NCI-H1048 (cell line): ENCODE measurements at places on chromosomes 3 and 15.

- DNase-seq, result no peak
Measured at GRCh38 chr15:41966920-41967465, 5.4 kb downstream of the EHD4 start.

DNA sequence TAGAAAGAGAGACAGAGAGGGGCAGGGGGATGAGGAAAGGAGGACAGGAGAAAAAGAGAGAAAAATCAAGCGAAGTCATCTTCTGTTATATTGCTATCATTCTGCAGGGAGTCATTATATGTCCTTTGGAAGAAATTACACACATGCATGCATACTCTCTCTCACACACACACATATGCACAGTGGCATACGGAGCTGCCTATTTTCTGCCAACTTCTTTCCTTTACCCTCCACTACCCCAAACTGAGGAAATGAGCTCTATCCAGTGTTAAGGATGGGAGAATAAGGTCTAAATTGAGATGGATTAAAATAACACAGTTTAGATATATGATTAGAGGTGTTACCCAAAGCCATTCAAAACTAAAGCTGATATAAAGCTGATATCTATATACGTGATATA, 48.8 kb downstream of the PDZRN3 start:
- DNase-seq, result no peak

- peak; percentile 5 for DNase-seq
Measured at GRCh38 chr3:12891985-12892839, 50.8 kb upstream of the RPL32 start.

DNA sequence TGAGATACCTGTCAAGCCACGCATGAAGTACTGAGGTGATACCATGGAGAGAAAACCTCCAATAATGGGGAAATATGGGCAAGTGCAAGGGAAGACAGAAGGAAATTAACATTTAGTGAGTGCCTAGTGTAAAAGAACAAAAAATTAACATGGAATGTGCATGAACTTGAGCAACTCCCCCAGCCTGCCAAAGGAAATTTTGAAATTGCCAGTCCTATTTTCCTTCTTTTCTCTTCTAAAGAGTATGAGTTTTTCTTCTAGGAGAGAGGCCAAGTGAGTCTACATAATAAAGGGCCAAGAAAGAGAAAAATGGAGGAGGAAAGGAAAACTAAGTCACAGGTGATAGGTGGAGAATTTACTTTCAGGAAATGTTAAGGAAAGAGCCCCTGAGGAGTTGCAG, 602.4 kb upstream of the MDFIC2 start:
- no peak for DNase-seq

DNA sequence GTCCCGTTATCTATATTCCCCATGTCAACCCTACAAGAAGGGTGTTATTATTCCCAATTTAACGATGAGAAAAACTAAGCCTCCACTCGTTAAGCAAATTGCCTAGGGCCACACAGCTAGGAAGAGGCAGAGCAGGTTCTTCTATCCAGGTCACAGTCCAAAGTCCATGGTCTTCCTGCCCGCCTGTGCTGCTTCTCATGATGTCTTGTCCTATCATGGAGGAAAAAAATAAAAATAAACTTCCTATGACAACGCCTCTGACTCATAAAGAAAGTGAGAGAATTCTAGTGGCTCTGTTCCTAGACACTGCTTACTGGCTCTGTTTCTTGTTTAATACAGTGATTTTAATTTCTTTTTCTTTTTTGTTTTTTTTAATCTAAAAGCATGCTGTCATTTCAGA, 9.7 kb downstream of the COL8A1 start:
- DNase-seq, result peak; percentile 9

DNA sequence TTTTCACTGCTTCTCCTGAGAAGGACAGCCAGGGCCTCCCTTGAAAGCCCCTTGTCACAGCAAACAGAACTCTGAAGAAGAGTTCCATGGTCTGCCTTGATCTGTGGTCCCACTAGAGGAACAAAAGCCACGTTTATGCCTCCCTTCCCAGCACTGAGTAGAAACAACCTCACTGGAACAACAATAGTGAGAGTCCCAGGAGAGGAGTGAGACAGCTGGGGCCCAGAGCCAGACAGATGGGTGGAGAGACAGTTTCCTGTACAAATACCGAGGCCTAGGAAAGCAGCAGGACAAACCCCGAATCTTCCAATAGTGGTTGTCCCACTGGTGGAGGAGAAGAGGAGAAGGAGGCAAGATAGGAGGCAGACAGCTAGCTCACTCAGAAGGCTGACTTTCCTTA, 106.1 kb downstream of the WDR76 start:
- no peak for DNase-seq

DNA sequence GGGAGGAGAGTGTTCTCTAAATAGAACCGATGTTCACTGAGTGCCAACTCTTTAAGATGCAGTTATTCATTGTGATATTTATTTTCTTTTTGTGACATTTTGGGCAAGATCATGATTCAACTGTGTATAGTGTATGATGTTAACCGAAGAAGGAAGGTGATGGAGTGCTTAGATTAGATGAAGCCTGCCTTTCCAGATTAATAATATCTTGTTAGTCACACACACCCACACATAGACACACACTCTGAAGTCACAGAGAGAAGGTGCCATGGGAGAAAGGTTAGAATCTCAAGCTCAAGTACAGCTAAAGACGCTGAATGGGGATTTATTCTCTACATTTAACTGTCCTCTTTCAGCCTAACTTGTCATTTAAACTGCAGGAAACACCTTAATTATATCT, 77.0 kb downstream of the SLC9A9 start:
- DNase-seq, result no peak

DNA sequence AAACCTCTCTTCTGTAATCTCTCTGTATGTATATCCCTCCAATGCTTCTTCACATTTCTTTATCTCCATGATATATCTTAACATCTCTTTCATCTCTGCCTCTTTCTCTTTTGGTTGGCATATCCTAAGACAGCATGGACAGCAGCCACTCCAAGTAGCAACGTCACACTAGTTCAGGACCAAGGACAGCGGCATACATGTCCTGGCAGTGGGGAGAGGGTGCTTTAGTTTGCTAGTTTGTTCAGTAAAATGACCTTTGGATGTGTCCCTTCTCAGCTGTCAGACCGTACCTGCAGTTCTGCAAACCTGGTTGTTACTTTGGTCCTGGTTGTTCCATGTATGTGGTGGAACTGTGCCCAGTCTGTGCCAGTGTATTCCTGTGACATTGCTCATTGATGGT, 225.6 kb upstream of the ROPN1 start:
- peak; percentile 30 for DNase-seq

DNA sequence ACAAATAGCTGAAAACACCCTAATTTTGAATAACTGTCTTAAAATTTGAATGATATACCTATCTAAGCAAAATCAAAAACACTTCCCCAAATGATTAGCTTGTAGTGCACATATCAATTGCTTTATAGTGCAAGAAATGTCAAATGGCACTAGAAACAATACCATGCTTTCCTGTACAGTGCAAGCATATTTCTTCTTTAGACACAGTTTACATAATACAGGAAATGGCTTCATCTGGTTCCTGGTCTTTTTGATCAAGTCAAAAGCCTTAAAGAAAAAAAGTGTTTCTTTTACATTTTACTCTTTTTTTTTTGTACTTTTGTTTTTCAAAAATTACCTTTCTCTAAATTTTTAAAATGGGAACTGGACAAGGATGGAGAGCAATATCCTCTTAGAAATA, 352.1 kb downstream of the MECOM start:
- no peak for DNase-seq

DNA sequence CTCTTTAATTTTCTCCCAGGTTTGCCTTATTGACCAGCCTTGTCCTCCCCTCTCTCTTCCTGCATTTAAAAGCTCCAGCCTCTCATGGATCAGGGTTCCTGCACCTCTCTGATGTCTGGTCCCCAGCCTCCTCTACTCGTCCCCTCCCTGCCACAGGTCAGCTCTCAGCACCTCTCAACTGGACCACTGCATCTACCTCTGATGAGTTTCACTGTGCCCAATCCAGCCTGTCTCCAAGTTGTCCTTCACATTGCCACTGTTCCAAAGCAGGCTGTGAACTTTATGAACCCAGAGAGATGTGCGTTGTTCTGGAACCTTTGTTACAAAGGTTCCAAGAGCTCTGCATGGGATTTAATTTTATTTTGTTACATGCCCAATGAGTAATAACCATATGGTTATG, 76.6 kb downstream of the SLCO3A1 start:
- DNase-seq, result no peak

DNA sequence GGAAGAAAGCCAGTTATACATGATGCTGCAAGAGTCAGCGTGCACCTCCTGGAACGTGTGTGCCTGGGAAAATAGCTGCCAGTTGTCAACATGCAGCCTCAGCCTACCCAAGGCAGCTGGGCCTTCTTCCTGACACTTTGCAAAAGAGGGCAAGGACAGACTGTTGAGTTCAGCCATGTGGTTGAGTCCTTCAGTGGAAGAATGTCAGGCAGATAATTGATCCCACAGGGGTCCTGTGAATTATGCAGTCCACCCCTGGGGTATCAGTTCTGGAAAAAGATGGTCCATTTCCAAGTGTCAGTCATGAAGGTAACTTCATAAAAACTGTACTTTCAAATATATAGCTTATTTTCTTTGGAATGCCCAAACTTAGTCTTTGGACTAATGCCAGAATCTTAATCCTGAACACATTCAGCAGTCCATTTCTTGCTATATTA, 79.6 kb downstream of the ARNT2 start:
- DNase-seq, result no peak

DNA sequence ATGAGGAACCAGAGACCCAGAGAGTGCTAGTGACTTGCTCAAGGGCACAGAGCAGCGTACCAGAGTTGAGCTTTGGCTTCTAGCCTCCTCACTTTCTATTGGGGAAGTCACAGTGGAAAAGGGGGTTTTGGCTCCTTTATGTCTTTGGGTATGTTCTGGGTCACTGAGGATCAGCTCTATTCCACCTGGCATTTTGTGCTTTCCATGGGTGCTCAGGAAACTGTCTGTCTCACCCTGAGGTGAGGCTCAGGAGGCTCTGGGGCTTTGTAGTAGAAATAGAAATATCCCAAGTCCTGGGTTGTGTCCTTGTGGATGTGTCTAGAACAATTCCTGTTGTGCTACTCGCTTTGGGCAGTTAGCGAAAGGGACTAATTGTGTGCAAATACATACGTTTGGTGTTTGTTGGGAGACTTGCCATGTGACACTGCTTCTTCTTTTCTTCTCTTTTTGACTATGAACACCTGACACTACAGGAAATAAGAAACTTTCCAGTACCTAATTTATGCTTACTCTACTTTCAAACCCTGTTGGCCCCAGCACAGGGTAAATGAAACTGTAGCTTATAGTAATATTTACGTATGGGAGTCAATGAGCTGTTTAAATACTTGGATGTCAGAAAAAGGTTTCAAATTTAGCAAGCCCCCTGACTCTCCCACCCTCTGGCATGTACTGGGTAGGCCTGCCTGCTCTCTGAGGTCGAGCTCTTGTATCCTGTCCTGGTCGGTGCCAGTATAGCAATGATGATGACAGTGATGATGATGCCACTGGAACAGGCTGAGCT, 35.6 kb downstream of the SMAD3 start:
- DNase-seq, result no peak

GRCh38 chr3:195384952-195385351, 57.9 kb downstream of the ACAP2 start:
- DNase-seq, result no peak

DNA sequence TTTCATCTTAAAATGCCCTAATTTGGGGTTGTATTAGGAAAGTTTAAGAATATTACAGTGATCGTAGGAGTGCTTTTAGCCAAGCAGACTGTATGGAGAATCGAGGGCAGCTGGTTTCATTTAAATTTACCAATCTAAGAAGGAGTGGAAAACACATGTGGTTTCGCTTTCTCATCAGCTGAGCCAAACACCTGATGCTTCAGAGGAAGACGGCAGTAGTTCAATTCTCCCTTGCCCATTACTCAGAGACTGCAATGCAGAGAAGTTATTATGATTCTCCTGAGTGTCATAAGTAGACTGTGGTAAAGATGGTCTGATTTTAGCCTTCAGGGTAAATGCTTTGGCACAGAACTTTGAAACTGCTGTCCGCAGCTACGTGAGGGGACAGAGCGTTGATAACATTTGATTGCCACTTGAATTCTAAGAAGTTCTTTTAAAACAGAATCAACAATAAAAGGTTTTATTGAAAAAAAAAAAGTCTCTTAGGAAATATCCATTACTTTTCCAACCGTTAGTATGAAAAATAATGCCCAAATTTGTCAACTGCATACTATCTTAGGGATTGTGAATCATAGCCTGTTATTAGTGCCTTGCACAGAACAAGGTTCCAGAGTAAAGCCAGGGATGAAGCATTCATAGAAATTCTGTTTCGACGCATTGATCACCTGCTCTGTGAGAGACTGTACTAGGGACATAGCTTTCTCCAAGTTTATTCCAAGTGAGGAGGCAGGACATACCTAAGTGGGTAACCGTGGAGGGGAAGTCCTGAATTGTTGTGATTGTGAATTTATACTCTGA, 25.6 kb downstream of the LYSMD4 start:
- DNase-seq, result no peak

DNA sequence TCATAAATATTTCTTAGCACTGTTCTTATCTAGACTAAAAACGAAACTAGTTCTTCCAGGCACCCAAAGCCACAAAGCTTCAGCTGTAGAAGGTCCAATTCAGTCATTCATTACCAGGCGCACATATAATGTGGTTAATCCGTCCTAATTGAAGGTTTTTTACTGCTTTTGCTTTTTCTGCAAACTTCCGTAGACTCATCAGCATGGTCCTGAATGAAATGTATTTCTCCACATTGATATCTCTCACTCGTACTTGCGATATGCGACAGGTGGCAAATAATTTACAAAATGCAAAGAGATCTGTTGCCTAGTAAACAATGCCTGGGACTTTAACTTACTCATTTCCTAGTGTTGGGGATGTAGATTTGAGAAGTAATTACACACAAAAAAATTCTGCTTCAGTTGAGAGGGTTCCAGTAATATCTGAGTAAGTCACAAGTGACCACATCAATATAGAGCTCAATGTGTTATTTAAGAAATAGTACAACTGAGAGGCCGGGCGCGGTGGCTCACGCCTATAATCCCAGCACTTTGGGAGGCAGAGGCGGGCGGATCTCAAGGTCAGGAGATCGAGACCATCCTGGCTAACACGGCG, 75.0 kb upstream of the MBNL1 start:
- no peak for DNase-seq

GRCh38 chr3:138439646-138440045, 5.2 kb downstream of the ESYT3 start:
- DNase-seq, result no peak

DNA sequence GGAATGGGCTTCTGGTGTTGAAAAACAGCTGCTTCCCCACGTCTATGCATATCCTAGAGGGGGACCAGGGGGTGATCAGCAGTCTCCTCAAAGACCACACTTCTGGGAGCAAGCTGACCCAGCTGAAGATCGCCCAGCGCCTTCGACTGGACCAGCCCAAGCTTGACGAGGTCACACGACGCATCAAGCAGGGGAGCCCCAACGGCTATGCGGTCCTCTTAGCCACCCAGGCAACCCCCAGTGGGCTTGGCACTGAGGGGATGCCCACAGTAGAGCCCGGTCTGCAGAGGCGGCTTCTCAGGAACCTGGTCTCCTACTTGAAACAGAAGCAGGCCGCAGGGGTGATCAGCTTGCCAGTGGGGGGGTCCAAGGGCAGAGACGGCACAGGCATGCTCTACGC, 2.5 kb downstream of the RBM15B start:
- DNase-seq, result no peak

DNA sequence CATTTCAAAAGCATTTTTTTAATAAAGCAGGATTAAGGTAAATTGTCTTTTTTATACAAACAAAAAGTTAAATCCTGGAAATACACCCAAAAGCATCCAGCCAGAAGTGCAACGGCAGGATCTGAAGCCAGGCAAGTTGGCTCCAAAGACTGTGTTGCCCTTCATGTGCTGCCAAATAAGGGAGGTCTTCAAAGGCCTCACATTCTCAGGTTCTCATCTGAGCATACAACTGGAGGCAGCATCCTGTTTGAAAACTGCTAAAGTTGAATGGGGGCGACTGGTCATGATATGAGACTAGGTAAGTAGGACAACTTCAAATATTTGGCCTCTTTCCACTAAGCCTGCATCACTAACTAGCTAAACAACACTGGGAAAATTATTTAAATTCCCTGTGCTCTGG, 52.2 kb downstream of the IMPG2 start:
- DNase-seq, result no peak
